ENCODE measurements at places on chromosomes 5 and 9.
A peak's percentile ranks its signal among the peaks of the same experiment; 100 is the strongest.

GRCh38 chr9:84701801-84702200, 32.3 kb downstream of the NTRK2 start:
- no peak for DNase-seq

DNA sequence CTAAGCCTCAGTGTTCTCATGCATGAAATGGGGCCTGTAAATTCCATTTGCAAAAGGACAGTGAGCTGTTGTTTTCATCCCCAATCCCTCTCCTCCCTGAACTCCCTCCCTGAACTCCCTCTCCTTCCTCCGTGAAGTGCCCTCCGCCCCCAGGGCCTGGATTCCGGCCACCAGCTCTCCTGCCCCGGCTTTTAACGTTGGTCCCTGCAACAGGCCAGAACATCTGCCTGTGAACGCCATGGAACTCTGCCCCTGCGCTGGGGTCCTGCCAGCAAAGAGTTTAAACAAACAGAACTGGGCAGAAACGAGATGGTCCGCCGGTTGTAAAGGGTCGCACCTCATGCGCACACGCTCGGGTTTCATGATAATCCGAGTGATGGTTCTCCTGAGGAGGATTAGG, 62.4 kb downstream of the SMIM23 start:
- no peak for DNase-seq

DNA sequence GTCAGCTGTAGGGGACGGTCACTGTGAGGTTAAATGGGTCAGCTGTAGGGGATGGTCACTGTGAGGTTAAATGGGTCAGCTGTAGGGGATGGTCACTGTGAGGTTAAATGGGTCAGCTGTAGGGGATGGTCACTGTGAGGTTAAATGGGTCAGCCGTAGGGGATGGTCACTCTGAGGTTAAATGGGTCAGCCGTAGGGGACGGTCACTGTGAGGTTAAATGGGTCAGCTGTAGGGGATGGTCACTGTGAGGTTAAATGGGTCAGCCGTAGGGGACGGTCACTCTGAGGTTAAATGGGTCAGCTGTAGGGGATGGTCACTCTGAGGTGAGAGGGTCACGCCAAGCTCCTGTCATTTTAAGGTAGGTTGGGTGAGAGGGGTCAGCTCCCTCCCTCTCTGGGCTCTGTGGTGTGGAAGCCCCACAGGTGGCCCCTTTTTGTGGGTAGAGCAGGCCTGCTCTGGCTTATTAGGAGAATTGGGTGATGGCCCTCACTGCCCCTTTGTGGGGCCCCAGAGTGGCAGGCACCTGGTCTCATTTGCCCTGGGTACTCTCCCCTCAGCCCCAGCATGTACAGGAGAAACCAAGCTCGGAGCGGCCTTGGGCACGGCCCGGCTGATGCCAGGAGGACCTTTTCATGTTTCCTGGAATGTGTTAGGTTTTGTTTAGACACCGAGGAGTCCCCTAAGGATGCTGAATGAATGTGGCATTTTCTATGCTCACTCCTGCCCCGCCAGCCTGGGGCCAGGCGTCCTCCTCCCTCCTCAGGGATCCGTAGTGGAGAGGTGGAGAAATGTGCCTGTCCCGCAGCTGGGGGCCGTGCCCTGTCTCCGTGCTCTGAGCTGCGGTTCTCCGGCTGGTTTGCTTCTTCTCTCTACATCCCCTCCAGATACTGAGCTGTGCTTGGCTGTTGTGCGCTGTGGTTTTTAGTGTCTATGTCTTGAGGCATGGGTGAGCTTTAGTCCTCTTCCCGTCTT, 31.4 kb downstream of the AHRR start:
- no peak for DNase-seq

GRCh38 chr5:172833686-172834414, at the start of gene ERGIC1:
TSS of gene ERGIC1 (plus strand) at chr5:172834251. CDS start at chr5:172834414, 163 bp downstream.
- peak; percentile 28 for DNase-seq

DNA sequence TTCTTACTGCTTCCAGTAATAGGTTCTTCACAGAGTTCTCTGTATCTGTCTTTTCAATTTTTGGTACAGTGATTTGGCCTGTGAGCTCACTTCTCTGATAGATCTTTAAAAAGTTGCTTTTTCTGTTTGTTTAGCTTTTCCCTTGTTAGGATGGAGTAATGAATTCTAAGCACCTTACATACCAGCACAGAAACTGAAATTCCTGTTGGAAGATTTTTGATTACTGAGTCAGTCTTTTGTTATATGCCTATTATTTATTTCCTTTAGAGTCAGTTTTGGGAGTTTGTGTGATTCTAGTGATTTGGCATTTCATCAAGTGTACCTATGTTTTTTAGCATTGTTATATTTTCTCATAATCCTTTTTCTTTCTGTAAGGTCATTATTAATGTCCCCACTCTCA, 37.6 kb upstream of the IPPK start:
- no peak for DNase-seq

- no peak for DNase-seq
These were observed 503.7 kb downstream of the ANXA1 start for GRCh38 chr9:73655363-73655762.

GRCh38 chr5:33282696-33283095, 158.1 kb upstream of the TARS1 start:
- no peak for DNase-seq

GRCh38 chr5:63255594-63255993, 677.0 kb downstream of the LRRC70 start:
- DNase-seq = no peak

GRCh38 chr9:112188884-112189283, 13.8 kb upstream of the SUSD1 start:
- DNase-seq = no peak

DNA sequence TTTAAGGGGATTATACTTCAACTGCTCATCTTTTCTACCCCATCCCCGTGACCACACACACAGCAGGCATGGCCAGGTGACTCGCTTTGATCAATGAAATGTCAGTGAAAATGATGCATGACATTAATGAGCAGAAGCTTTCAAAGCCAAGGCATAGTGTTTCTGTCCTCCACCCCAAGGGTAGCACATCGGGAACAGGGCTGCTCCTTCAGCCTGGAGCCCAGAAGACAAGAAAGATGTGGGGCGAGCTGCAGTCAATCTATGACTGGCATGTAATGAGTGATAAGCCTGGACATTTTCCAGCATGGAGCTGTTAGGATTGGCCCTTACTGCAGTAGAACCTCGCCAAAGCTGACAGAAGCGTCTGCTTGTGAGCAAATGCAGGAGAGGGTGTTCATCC, 122.6 kb upstream of the IRX2 start:
- no peak for DNase-seq

GRCh38 chr9:109473329-109473728, 24.8 kb downstream of the PTPN3 start:
- DNase-seq = no peak

DNA sequence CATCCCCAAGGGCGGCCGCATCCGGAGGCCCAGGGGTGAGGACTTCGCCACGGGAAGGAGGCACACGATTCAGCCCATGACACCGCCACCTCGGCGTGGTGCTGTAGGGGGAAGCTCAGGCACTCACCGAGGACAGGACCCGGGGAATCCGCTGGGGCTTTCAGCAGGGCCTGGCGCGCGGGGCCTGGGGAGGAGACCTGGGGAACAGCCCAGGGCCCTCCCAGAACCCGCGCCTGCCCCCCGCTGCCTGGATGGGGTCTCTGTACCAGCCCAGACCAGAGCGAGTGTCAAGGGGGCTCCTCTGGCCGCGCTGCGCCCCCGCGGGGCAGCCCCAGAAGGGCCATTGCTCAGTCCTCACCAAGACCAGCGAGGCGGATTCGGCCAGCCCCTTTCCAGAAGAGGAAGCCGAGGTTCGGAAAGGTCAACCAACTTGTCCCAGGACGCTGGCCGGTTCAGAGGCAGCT, 12.8 kb downstream of the COL23A1 start:
- no peak for DNase-seq

GRCh38 chr9:133163504-133164172, at the start of gene GBGT1:
TSS of gene GBGT1 (minus strand) at chr9:133163914. CDS start at chr9:133162412, 1,502 bp downstream.
- no peak for DNase-seq

- DNase-seq = no peak
These were observed 132.2 kb upstream of the ASTN2 start for GRCh38 chr9:117546894-117547678.

DNA sequence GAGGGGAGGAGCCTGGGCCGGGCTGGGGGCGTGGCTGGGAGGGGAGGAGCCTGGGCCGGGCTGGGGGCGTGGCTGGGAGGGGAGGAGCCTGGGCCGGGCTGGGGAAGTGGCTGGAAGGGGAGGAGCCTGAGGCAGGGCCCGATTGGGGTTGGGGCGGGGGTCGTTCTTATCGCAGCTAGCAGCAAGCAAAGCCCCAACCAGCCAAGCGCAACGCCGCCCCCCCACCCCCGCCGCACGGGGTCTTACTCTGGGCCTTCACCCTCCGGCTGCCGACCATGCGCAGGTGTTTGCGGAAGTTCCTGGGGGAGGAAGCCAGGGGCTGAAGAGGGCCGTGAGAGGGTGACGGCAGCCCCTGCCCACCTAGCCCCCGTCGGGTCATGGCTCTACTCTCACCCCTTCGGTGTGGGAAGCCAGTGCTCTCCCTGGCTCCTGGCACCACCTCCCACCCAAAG, 5.0 kb downstream of the NSMF start:
- DNase-seq = no peak

DNA sequence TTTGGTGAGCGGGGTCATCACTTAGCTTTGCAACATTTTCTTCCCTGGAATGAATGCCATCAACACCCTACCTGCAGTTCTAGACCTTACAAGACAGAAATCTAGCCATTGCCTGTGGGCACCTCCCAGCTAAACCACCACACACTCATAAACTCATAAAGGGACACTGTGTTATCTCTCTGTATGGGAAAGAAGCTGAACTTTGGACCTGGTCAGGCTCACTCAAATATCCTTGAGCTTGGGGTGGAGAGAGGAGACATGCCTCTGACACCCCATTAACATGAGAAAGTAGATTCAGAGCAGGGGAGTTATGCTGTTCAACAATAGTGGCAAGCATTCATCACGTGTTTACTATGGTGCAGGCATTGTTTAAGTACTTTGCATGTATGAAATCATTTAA, 205.6 kb downstream of the ZNF462 start:
- no peak for DNase-seq

GRCh38 chr9:633461-633860, 208.0 kb upstream of the DMRT1 start:
- DNase-seq = no peak

DNA sequence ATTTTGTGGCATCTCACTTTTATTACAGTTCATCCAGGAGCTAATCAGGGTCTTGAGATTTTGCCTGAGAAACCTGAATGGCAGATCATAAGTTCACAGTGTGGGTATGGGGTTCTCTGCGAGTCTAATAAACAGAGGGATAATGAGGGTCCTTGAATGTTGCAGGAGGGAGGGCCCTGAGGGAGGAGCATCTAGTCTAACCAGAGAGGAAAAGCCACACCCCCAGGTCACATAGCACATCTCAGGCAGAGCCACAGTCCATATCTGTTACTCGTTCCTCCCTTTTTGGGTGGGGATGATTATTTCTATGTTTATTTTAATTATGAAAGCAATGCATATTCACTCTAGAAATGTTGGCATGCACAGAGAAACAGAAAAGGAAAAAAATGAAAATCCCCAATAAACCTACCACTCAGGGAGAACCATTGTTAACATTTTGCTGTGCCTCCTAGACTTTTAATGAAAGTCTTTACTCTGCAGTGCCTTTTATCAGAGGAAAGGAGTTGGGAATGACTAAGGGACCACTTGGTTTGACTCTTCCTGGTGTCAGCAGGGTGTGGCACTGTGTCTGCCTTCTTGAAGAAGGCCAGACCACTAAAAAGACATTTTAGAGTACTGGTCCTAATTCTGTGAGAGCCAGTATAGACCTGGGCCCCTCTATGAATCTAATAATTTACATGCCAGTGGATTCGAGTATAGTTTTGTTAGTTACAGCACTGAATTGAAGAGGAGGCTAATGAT, 2.8 kb downstream of the GALNT12 start:
- no peak for DNase-seq
